ENCODE measurements at places on chromosomes 3 and 15.

DNA sequence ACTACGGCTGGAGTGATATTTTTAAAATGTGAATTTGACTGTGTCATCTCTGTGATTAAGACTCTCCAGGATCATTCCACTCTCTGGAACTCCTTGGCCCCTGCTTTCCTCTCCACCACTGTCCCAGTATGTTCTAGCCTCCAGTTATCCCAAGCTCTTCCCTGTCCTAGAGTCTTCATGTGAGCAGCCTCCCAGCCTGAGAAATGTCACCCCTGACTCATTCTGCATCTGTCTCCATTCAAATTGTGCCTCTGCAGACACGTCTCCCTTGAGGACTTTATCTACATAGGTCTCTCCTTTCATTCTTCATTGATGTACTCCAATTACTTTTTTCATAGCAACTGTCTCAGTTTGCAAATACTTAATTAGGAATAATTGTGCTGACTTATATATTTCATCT is 317.7 kb upstream of the ADAMTS9 start:
- no peak for DNase-seq

GRCh38 chr15:78390826-78391225 is 47.2 kb upstream of the IREB2 start:
- DNase-seq: no peak

GRCh38 chr3:150132101-150132749 is 161.5 kb upstream of the PFN2 start:
- no peak for DNase-seq

DNA sequence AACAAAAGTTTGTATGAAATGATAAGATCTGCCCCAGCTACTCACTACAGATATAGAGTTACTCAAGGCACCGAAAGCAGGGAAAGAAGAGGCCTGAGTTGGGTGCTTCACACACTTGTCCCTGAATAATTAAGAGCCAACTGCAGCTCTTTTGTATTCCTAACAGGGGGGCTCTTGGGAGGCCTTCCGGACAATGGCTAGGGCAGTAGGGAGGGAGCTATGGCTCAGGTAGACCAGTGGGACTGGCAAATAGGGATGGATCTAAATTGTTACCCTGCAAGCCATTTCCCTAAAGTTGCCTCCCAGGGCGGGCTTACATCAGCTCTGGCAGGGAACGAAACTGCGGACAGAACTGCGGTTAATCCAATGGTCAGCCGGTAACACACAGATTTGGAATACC is 6.2 kb downstream of the SEMA5B start:
- no peak for DNase-seq

- no peak for DNase-seq
Observed at GRCh38 chr15:56176996-56177395, 66.7 kb downstream of the RFX7 start.

GRCh38 chr15:57541805-57542504 is 49.7 kb upstream of the MYZAP start:
- DNase-seq: peak; percentile 20

GRCh38 chr3:43996379-43997301 is 245.0 kb upstream of the TOPAZ1 start:
- DNase-seq: no peak

GRCh38 chr3:3069723-3070122 is 40.5 kb downstream of the IL5RA start:
- no peak for DNase-seq

DNA sequence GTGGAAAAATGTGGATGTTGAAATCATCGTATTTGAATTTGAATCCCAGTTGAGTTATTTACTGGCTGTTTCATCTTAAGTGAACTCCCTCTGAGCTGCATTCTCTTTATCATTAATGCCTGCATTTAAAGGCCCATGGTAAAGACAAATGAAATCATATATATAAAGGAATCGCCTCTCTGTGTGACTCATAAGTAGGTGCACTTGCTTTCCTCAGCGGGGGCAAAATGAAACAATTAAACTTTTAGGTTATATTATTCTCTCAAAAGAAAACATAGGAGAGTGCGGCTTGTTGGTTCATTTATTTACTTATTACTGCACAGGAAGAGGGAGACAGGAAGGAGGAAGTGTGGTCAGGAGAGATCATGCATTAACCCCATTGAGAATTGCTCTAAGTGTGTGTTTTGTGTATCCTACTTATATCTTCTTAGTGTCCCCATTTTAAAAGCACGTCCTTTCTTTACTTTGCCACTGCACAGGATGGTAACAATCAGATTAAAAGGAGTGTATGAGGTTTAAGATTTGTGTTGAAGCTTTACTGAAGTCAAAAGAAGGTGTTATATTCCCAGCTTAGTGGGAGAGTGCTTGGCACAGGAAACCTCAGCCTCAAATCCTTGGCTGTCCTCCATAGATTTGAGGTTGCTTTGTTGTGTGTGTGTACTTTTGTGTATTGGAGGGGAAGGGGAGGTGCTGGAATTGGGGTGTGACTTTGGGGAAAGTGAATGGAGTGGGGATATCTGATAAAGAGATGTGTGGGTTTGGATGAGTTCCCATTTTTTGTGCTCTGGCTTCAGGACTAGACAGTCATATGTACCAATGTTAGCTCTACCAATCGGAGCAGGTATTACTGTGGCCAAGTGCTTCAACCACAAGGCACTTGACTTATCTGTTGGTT is 595.8 kb upstream of the NR2F2 start:
- DNase-seq: no peak

GRCh38 chr15:93036951-93037819 is 51.8 kb downstream of the RGMA start:
- DNase-seq: no peak

GRCh38 chr3:175312791-175313190 is 453.7 kb downstream of the NAALADL2 start:
- DNase-seq: no peak

GRCh38 chr3:168250415-168250861 is 154.7 kb upstream of the GOLIM4 start:
- DNase-seq: no peak

Data from stimulated activated CD4-positive, alpha-beta T cell treated with anti-CD3 and anti-CD28 coated beads, Interleukin-4, amount 100 ng/mL, for 48 hours (primary cell).